ENCODE measurements at places on chromosomes 3 and 15.
A peak's percentile ranks its signal among the peaks of the same experiment; 100 is the strongest.

GRCh38 chr3:14377838-14378169 lies 24.6 kb upstream of the SLC6A6 start:
- DNase-seq: peak; percentile 15

DNA sequence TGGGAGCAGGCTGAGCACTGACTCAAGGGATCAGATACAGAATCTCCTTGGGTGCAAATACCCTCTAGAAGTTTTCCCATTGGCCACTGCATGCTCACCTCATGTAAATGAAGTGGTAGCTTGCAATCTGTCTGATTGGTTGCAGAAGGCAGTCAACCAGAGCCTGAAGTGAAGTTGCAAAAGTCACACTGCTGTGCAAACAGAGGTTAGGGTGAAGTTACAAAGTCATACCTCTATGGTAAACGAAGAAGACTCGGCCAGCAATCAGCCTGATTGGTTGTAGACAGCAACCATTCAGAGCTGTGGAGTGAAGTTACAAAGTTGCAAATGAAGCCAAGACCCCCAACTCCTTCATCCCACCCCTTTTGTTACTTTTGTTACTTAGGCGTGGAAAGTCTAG lies 27.1 kb downstream of the STARD9 start:
- no peak for DNase-seq

DNA sequence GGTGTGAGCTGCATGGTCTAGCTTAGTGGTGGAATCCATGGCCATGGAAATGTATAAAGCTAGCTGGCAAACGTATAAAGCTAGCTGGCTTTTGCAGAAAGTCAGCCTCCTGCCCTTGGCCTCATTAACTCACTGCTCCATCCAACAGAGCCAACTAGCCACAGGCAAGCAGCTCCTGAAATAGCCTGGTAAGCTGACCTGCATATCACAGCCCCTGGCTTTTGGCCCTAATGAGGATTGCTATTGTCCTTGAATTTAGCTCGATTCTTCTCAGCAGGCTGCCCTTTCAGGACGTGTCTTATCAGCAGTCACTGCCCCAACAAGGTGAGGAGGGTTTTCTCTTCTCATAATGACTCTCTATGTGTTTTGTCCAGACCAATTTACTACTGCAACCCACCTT lies 446.8 kb downstream of the WDR72 start:
- DNase-seq: no peak

GRCh38 chr15:77104155-77104554 lies 33.2 kb upstream of the TSPAN3 start:
- DNase-seq: no peak

- no peak for DNase-seq
Measured at GRCh38 chr3:22933051-22933840, 269.9 kb upstream of the UBE2E2 start.

- no peak for DNase-seq
Measured at GRCh38 chr15:33813891-33814290, 154.4 kb upstream of the CHRM5 start.

DNA sequence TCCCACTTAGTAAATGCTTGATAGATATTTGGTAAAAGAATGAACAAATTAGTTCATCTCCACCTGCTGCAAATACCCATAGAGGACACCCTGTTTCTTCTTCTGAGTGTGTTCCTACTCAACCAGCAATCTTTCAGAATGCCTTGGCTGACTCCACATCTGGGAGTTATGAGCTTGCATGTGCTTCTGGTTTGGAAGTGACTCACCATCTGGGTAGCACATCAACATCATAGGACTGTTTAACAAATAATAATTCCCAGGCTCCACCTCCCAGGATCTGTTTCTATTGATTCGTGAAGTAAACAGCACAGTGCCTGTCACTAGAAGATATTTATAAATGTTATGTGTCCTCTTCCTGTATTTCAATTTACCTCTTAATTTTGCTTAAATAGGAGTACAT lies 580.1 kb downstream of the ROBO2 start:
- DNase-seq: no peak

- no peak for DNase-seq
Measured at GRCh38 chr3:35966629-35967464, 327.5 kb downstream of the ARPP21 start.

- no peak for DNase-seq
Measured at GRCh38 chr3:81380234-81380633, 381.2 kb downstream of the GBE1 start.

- DNase-seq: no peak
Measured at GRCh38 chr3:134516905-134517304, 31.0 kb downstream of the CEP63 start.

DNA sequence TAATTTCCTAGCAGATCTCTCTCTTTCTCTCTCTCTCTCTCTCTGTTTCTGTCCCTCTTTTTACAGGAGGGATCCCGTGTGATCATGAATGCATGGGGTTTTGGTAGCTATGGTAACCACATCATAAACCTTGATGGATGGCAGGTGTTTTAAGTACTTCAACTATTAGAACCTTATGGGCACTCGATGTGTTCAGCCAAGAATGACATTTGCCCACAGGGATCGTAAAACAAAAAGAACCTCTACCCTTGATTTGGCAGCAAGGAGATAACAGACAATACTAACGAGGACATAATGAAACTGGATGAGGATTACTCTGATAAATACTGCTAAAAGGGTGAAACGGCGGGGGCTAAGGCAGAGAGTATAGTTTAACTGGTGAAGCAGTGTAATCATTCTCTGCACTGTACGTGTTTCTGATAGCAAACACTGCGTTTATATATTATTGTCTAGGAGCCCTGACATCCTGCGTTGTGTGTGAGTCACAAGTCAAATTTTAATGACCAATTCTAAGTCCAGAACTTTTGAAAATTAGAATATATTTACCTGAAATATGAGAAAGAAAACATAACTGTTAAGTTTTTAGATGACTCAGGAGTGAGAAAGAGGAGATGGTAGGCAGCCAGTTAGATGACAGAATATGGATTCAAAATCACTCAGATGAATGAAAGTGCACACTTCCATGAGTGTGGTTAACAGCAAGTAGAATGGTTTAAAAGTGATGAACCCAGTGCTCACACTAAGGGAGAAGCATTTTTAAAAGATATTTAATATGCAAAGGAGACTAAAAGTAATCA lies 80.3 kb downstream of the OTOL1 start:
- DNase-seq: no peak

GRCh38 chr3:144663456-144664436 lies 692.1 kb downstream of the DIPK2A start:
- DNase-seq: no peak

DNA sequence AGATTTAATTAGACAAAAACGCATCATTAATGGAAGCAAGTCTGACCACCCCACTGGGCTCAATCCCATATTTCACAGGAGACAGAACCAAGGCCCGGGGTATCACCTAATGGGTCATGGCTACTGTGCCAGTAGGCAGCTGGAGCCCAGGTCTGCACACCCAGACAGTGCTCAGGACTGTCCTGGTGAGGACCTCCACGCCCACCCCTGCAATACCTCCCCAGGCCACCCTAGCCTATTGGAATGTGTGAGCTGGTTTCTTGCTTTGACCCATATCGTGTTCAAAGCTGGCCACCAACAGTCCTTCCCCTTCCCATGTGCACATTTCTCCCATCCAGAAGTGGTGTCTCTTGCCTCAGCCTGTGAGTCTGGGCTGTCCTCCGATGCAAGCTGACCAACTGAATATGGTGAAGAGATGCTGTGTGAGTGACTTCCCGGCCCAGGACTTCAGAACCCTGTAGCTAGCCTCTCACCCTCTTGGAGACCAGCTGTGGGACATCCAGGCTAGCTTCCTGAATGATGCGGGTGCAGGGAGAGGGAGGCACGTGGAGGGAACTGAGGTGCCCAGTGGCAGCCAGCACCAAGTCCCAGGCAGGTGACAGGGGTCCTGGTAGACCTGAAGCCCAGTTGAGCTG lies 19.1 kb downstream of the SLC6A20 start:
- no peak for DNase-seq

DNA sequence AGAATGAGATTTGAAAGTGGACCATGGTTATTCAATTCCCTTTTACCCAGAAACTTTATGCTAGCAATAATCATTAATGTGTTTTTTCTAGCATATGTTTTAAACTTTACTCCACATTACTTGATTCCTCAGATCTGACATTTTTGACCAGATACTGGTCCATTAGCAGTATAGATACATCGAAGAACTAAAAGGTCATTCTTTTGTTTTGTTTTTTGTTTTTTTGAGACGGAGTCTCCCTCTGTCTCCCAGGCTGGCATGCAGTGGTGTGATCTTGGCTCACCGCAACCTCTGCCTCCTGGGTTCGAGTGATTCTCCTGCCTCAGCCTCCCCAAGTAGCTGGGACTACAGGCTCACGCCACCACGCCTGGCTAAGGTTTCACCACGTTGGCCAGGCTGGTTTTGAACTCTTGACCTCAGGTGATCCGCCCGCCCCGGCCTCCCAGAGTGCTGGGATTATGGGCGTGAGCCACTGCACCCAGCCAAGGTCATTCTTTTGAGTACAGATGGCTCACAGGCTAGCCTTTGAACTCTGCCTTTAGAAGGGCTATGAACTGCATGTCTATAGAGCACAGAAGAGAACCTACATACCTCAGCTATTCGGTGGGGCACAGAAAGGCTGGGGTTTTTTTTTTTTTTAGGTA lies 28.6 kb downstream of the CHP1 start:
- no peak for DNase-seq

DNA sequence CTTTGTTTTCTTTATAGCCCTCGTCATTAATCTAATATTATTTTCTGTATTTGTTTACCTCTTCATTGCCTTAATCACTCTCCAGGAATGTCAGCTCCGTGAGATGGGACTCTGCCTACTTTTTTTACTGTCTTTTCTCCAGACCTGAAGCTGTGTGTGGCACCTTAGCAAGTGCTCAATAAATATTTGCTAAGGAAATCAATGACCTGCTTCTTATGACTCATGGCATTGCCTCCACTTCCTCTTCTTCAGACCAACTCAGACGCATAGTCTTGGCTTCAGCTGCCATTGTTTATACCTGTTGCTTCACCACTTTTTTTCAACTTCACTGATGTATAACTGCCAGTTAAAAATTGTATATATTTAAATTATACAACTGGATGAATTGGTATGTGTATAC lies 218.5 kb upstream of the CMC1 start:
- DNase-seq: no peak

DNA sequence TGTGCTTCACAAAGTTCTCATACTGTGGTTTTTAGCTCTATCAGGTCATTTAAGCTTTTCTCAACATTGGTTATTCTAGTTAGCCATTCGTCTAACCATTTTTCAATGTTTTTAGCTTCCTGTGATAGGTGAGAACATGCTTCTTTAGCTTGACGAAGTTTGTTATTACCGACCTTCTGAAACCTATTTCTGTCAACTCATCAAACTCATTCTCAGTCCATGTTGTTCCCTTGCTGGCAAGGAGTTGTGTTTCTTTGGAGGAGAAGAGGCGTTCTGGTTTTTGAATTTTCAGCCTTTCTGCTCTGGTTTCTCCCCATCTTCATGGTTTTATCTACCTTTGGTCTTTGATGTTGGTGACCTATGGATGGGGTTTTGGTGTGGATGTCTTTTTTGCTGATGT lies 120.9 kb downstream of the NFKBIZ start:
- no peak for DNase-seq

DNA sequence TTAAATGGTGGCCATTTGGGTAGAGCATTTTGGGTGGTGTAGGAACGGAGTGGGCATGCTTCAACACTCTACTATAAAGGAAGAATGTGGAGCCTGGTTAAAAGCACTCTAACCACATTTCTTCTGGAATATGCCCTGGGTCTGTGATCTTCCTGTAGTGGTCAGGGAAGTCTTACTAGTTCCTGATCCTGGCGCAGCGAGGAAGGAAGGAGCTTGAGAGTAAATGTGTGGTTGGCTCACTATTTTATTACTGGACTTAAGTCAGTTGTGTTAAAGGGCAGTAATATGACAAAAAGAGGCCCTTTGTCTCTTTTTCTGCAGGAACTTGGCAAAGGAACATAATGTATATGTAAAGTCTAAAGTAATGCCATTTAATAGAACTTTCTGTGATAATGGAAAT lies 197.6 kb upstream of the ZPLD1 start:
- no peak for DNase-seq

DNA sequence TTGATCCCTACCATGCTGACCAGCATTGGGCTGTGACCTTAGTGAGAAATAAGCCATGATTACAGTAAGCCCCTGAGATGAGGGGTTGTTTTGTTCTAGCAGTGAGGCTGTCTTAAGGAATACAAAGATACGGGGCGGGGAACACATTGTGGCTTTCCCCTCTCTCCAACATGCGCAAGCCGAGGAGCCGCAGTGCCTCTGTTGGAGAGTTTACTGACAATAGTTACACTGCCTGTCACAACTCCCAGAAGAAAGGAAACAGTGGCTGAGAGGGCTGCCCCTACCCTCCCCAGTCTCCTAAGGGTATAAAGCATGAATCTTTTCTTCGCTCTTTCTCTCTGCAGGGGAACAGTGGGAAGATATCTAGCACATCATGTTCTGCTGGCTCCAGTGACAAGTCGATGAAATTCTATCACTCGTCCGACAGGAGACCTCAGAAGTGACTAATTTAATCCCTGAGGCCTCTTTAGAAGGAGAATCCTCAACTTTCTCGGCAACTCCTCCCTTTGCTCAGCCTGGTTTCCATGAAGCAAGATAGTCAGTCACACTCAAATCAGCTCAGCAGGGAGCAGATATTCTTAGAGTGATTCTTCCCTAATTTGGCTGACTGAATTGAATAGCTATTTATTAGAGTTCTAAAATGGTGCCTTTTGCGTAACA lies 409.0 kb upstream of the PROK2 start:
- no peak for DNase-seq
